ENCODE measurements at places on chromosomes 3 and 15.

DNA sequence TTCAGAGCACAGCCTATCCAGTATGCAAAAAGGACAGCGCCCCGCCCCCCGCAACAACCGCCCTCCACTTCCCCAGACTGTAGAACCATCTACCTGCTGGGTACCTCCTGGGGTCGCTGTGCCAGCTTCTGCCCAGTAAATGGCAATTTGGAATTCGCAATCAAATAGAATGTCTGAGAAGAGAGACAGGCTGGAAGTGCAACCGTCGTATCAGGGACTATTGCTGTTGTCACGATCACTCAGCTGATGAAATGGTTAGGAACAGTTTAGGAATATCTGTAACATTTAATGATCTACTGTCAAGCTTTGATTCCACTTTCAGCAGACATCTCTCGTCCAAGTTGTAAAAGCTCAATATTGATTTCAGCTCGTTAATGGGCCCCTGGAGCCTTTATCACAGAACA lies 13.3 kb upstream of the PARL start:
- DNase-seq, result no peak

GRCh38 chr3:171687581-171687980 lies 122.7 kb downstream of the PLD1 start:
- DNase-seq, result no peak

GRCh38 chr3:191502583-191502982 lies 41.6 kb downstream of the PYDC2 start:
- DNase-seq, result no peak

- DNase-seq, result no peak
Observed at GRCh38 chr3:182523836-182524235, 269.5 kb upstream of the ATP11B start.

GRCh38 chr15:98653686-98654085 lies 5.3 kb downstream of the IGF1R start:
- DNase-seq, result no peak

GRCh38 chr3:197505796-197506548 lies 49.8 kb downstream of the BDH1 start:
- DNase-seq, result no peak

- DNase-seq, result no peak
Observed at GRCh38 chr3:54771050-54771449, 156.8 kb downstream of the LRTM1 start.

GRCh38 chr15:62104846-62105245 lies 38.1 kb downstream of the C2CD4A start:
- DNase-seq, result no peak

DNA sequence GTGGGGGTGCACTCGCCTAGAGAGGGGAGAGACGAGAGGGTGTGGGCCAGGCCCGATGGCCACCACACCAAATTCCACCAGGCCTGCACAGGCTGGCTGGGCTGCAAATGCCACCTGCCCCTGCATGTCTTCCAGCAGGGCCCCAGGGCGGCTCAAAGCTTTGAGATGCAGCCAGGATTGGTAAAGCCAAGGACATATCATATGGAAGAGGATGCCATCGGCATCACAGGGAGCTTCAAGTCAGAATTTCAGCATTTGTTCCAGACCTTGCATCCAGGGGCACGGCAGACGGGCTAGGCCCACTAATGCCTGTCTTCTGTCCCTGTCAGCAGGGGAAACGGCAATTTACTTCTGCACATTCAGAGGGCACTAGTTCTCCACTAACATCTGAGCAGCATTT lies 97.8 kb downstream of the NUP210 start:
- no peak for DNase-seq

DNA sequence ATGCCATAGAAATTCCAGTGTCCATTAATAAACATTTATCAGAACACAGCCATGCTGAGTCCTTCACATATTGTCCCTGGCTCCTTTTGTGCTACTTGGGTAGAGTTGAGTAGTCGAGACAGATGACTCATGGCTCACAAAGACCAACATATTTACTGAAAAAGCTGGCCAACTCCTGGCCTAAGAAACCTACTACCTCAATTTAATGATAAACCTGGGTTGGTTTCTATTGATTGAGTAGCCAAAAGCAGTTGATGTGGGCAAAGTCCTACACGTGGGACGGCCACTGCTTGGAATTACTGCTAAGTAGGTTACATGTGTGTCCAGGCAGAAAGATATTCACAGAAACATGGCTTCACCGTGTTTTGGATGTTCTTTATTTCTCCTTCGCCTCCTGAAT lies 402.2 kb downstream of the NR2F2 start:
- DNase-seq, result no peak

DNA sequence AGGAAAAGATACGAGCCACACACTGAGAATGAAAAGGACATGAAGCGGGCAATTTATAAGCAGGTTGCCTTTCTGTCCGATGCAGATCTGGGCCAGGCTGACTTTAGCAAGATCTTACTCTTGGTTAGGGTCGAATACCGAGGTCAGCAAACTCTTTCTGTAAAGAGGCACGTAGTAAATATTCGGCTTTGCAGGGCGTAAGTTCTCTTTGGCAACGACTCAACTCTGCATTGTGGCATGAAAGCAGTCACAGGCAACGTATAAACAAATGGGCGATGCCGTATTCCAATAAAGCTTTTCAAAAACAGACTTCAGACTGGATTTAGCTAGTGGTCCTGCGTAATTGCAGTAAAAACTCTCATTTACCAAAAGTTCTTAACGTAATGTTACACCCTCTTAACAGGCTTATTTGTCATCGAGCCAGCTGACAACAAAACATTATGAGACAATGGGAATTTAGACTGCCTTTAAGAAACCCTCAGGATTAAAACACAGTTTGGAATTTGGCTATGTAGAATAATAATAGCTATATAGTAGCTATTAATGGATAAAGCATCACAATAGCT lies 13.1 kb upstream of the RPL35A start:
- no peak for DNase-seq

DNA sequence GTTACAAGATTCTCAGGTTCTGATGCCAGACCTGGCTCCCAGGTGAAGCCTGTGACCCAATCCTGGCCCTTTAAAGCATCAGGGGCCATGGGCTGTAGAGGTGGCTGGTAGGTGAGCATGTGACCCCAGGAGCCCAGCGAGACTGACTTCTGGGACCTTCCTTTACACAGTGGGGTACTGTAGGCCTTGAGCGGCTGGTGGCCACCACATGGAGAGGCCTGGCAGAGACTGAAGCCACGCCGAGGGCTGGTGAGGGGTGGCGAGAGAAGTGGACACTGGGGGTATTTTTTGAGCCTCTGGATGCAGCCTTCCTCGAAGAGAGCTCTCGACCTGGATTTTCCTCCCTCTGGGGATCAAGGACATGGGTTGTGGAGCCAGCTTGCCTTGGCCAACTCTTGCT lies 71.2 kb upstream of the ITGA11 start:
- DNase-seq, result no peak

- DNase-seq, result peak; percentile 83
Observed at GRCh38 chr15:45458746-45459403, 63.7 kb downstream of the SLC30A4 start.

DNA sequence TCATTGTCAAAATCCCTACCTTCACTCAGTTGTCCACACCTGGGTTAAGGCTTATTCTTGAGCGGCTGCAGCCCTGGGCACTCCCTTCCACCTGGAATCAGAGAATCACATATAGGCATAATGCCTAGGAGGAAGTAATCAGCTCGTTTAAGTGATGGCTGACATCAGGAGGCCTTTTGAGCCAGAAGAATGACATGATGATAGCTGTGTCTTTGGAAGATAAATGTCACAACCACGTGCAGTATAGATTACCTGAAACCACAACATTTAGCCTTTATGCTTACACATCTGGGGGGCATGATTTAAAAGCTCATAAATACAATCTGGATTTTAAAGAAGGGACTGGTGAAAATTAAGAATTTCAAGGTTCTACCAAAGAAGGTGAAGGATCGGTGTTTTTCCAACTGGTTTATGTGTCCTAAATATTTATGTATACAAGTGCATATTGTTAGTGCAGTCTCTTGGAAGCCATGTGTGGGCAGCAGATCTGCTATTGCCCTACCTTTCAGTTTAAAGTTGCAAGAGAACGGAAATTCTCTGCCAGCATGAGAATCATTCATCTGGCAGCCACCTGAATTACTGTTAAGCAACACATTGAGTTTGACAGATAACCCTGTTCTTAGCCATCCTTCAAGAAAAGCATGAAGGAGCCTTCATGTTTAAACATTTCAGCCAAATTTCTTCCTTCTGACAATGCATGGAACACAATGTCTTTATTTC lies 163.4 kb upstream of the NR2E3 start:
- DNase-seq, result no peak

DNA sequence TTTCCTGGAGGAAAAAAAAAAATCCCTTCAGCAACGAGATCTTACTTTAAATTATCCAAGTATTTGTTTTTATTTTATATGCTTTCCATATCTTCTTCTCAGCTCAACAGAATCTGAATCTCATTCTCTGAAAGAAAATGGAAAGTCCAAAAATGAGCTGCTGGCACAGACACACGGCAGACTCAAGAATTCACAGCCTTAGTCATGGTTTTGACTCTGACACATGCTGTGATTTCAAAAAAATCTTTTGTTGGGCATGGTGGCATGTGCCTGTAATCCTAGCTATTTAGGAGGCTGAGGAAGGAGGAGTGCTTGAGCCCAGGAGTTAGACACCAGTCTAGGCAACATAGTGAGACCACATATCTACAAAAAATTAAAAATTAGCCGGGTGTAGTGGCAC lies 565.0 kb downstream of the MAGI1 start:
- no peak for DNase-seq

DNA sequence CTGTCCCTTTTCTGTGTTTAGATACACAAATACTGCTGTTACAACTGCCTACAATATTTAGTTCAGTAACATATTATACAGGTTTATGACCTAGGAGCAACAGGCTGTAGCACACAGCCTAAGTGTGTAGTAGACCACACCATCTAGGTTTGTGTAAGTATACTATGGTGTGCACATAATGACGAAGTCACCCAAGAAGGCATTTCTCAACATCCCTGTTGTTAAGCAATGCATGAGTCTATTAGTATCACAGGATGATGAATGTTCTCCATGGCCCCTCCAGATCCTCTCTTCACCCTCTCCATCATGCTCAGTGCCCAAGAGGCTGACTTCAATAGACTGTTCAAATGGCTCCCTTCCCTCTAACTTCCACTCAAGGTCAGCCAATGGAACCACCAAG lies 14.6 kb upstream of the SEC62 start:
- DNase-seq, result no peak

GRCh38 chr3:63278171-63279004 lies at the start of gene SYNPR:
SYNPR (plus strand) TSS chr3:63278308.
- DNase-seq, result no peak

GRCh38 chr3:7204848-7205156 lies 343.9 kb downstream of the GRM7 start:
- DNase-seq, result no peak

GRCh38 chr3:63232764-63233396 lies 45.2 kb upstream of the SYNPR start:
- DNase-seq, result no peak

GRCh38 chr15:90097475-90097874 lies 4.8 kb downstream of the IDH2 start:
- DNase-seq, result peak; percentile 51

DNA sequence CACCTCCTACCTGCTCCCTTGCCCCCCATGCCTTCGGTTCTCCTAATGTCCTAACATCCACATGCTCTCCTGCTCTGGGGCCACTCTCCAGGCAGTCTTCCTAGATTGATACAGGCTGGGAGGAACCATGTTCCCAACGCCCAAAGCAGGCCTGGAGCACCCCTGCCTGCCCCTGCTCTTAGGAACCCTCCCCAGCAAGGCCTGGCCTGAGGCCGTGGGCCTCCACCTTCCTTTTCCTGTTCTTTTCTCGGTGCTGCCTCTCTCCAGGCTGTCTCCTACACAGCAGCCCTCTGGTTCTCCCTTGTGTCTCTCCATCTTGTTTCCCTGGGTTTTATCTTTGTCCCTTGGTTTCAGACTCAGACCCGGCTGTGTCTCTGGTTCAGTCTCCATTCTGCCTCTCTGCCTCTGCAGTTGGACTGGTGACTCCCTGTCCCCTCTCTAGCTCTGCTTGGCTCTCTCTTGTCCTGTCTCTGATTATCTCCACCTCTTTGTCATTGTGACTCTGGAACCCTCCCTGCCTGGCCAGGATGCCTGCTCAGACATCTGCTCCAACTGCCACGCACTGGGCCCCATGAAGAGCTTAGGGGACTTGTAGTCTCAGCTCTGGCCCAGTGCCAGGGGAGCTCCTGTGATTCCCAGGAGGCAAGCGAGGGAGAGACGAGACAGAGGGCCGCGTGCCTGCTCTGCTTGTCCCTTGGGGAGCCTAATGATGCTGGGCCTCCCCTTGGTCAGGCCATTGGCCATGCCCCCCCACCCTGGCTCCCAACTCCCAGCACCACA lies 26.0 kb upstream of the RPL29 start:
- no peak for DNase-seq

DNA sequence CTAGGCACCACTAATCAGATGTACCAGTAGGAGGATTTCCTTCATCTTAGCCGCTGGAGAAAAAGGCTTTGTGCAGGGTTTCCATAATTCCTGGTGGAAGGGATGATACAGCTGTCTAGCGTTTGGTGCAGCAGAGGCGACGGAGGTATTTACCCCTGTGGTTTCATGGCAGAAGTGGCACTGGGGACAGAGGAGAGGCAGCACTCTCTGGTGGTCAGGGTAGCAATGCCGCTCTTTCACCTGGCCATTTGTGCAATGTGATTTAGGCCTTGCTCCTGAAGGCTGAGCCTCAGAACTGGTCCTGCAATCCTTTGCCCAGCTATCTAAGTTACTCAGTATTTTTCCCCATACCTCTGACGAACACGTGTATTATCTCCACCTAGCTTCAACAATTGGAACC lies 47.1 kb upstream of the BNIP2 start:
- DNase-seq, result no peak

- no peak for DNase-seq
Observed at GRCh38 chr3:3516384-3516783, 282.8 kb upstream of the LRRN1 start.

Measured in activated T-cell treated with anti-CD3 and anti-CD28 coated beads for 4 hours (primary cell).